ENCODE measurements at places on chromosomes 1 and 21. TPM values are rescaled to one million over a fixed set of nuclear protein-coding genes. Genes with fewer than 3 reads are reported as not detected.
A peak's percentile ranks its signal among the peaks of the same experiment; 100 is the strongest.

- no peak for DNase-seq
These were observed 862.0 kb upstream of the NEGR1 start for GRCh38 chr1:73144311-73144710.

DNA sequence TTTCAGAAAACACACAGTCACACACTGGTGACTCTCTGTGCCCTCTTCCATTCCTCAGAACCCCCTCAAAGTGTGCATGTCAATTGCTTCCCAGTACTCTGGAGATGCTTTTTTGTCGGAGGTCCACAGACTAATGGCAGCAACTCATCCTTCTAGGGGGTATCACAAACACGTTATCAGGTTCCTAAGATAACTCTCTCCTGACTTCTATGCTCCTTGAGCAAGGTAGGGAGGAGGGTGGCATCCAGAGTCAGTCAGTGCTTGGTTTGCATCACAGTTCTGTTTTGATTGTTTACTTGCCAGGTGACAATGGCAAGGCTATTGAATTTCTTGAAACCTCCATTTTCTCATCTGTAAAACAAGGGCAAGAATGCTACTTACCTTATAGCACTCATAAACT is 39.4 kb upstream of the DYNLT5 start:
- DNase-seq, result no peak

DNA sequence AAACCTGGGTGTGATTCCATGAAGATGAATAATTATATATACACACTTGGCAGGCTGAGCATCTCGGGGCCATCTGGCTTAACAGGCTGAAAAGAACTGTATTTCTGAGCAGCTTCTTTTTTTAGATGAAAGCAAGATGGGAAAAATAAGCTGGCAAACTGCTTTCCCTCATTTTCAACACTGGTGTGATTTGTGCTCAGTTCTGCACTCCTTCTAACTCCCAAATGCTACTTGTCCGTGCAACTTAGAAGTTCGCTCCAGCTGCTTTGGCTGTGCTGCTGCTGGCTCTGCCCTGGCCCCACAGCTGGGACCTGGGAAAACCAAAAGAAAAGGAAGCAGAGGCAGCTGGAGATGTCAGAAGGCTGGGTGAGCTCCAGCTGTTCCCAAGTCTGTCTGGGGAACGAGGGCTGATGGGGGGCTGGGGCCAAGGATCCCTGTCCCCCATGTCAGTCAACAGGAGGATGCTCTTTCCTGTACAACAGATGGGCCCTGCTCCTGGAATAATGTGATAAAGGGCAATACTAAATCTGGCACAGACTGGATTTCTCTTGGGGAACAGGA is 44.9 kb downstream of the PAFAH2 start:
- DNase-seq, result peak; percentile 33

DNA sequence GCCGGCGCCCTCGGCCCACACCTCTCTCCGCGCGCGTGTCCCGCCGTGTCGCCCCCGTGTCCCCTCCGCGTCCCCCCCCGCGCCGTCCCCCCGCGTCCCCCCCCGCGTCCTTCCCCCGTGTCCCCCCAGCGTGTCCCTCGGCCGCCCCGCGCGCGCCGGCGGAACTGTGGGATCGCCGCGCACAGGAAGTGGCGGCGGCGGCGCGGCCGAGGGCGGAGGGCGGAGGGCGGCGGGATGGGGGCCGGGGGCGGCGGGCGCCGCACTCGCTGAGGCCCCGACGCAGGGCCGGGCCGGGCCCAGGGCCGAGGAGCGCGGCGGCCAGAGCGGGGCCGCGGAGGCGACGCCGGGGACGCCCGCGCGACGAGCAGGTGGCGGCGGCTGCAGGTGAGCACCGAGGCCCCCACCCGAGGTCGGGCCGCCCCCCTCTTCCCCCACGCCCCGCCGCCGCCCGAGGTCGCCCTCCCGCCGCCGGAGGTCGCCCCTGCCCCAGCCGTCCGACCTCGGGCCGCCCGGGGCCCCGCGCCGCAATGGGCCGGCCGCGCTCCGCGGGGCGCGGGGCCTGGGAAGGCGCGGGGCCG is at the start of gene AGPAT3:
Gene AGPAT3 (plus strand): TSS at position 262 of the 578 bp plus-strand sequence. CDS start 94,459 bp downstream, outside the sequence.
- DNase-seq, result no peak

GRCh38 chr1:44696789-44697345 is 22.4 kb downstream of the ARMH1 start:
- DNase-seq, result no peak

DNA sequence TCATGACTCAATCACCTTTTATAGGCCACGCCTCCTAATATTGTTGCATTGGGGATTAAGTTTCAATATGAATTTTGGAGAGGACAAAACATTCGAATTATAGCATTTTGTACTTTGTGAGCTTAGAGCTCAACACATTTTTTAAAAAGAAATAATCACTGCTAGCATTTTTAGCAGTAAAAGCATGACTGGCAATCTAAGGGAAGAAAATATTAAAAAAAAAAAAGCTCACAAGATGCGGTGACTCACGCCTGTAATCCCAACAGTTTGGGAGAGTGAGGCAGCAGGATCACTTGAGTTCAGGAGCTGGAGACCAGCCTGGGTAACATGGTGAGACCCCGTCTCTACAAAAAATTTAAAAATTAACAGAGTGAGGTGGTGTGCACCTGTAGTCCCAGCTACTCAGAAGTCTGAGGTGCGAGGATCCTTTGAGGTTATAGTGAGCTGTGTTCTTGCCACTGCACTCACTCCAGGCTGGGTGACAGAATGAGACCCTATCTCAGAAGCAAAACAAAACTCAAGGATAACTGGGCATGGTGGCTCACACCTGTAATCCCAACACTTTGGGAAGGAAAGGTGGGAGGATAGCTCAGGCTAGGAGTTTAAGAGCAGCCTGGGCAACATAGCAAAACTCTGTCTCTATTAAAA is 28.8 kb upstream of the DIPK1A start:
- peak; percentile 47 for DNase-seq

- no peak for DNase-seq
These were observed 20.2 kb upstream of the LRRC47 start for GRCh38 chr1:3816331-3817137.

- DNase-seq, result no peak
These were observed 11.6 kb upstream of the NCMAP start for GRCh38 chr1:24544239-24544638.

- DNase-seq, result no peak
These were observed 11.6 kb upstream of the EPB41 start for GRCh38 chr1:28902738-28903137.

CYP2J2 gene
- 0.11 TPM for total RNA-seq

KRTAP13-2 gene
- not detected for total RNA-seq

CRYAA gene
- total RNA-seq, result not detected

GLIS1 gene
- 3.7 TPM for total RNA-seq
